ENCODE measurements at places on chromosomes 6 and 20.

DNA sequence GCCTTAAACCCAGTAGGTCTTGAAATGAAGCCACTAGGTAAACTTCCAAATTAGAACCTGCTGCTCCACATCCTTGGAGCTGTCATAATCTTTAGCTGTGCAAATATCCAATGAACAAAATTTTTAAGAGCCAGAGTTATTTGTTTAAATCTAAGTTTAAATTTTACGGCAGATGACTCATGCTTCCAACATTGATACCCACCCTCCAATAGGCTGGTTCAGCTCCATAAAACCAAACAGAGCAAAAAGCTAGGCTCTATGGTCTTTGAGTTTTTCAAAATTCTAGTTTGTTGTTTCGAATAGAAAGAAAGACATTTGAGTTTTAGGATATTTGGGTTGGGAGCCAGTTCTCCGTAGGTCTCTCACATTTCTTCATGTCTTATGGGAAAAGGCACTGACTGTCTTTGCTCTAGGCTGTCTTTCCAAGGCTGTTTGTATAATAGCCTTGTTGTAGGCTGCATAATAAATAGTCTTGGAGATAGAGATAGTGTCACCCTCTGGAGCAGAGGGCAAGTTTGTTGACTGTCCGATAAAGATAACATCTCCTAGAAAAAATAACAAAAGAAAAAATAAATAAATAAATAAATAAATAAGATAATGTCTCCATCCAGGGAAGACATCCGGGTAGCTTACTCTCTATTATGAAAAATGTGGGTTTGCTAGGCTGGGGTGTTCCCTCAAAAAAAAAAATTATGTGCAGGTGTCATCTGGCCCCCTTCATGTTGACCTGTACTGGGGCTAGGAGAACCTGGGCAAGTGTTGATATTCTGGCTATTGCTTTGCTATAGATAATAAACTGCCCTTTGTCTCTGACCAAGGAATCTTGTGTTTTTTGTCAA lies 36.5 kb downstream of the SLC2A12 start:
- no peak for DNase-seq

DNA sequence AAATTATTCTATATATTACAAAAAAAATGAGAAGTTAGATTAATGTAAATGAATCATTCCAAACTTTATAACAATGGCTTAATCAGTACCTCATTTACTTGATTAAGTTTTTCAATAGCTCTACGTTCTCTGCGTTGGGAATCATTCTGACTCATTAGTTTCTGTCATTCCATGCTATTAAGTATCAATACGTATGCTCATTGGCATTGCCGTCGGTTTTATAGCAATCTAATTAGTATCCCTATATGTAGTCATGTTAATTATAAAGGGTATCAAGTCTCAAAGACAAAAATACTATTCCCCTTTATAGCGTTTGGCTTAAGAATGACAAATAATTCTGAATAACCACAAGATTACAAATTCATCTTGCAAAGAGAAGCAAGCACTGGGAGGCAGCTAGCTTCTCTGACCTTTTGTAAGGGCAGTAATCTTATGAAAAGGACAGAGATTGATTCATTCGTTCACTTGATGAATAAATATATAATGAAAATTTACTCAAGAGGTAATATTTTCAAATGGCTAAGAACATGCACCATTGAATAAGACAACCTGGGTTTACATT lies 41.8 kb downstream of the OLIG3 start:
- H3K4me3 ChIP-seq: no peak overlapping the region
- DNase-seq: no peak
- H3K36me3 ChIP-seq: no peaks in the 10 kb centered on the region
- H3K4me1 ChIP-seq: peaks cover 6% of the 10 kb centered on the region
- no peaks in the 10 kb centered on the region for H3K27me3 ChIP-seq

DNA sequence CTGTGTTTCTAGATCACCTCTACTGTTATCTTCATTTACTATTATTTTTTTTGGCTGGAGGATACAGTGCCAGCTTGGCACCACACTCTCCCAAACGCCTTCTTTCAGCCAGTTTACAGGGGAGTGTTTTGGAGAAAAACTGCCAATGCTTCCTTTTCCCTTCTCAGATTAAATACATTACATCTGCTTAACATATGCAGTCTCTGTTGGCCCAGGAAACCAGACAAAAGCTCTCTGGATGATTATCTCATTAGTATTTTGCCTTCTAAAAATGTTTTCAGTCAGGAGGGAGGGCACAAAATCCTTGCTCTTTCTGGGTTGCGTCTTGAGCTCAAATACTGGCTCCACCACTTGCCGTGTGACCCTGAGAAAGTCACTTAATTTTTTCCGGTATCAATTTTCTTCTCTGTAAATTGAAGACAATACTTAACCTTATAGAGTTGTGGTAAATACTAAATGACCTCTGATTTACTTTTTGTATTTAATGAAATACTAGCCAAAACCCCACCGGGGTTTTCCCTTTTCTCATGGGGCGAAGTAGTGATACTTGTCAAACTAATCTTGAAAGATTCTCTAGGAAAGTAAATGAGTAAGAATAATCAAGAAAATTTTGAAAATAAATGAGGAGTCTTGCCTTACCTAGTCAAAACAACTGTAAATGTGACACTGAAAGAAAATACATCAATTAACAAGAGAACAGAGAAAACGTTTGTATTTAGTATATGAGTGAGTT lies 146.2 kb downstream of the MMS22L start:
- no peaks in the 10 kb centered on the region for H3K27me3 ChIP-seq
- H3K4me1 ChIP-seq: no peaks in the 10 kb centered on the region
- no peak overlapping the region for H3K27ac ChIP-seq
- H3K36me3 ChIP-seq: no peaks in the 10 kb centered on the region
- DNase-seq: no peak
- no peak overlapping the region for H3K4me3 ChIP-seq

GRCh38 chr6:137824556-137824879 lies 42.5 kb upstream of the TNFAIP3 start:
- no peaks in the 10 kb centered on the region for H3K36me3 ChIP-seq
- peaks cover 69% of the 10 kb centered on the region for H3K4me1 ChIP-seq
- H3K4me3 ChIP-seq: no peak overlapping the region

DNA sequence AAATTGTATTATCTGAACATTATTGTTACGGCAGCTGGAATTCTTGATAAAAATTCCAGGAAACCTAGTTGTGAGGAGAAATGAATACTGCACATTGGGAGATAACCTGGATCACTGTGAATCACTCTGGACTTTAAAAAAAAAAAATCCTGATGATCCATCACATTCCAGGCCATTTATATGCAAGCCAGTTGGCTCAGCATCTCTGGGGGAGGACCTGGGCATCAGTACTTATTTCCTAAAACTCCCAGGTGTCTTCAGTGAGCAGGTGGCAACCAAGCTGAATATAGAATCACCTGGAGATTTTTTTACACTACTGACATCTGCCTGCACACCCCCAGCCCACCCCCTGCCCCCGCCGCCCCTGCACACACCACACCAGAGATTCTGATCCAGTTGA lies 39.1 kb upstream of the SIRT5 start:
- H3K4me1 ChIP-seq: no peaks in the 10 kb centered on the region
- no peaks in the 10 kb centered on the region for H3K36me3 ChIP-seq
- DNase-seq: no peak
- no peaks in the 10 kb centered on the region for H3K27me3 ChIP-seq
- H3K4me3 ChIP-seq: no peak overlapping the region

DNA sequence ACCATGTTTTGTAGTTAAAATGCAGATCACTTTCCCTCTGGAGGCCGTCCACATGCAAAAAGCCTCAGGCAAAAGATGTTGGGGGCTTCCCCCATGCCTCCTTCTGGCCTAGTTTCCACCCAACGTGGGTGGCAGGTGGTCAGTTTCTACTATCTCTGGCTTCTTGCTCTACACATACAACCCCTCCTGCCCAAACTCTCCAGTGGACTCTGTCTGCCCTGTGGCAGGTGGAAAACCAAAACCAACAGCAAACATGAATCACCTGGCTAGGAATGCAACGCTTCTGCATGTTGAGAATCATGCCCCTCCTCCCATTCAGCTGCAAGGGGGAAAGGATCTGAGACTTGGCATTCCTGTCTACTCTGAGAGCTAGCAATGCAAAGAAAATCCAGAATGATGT lies 94.8 kb downstream of the MBOAT1 start:
- DNase-seq: no peak
- no peak overlapping the region for H3K4me3 ChIP-seq
- no peaks in the 10 kb centered on the region for H3K4me1 ChIP-seq
- H3K36me3 ChIP-seq: peaks cover 5% of the 10 kb centered on the region
- H3K27ac ChIP-seq: no peak overlapping the region
- no peaks in the 10 kb centered on the region for H3K27me3 ChIP-seq

- H3K4me3 ChIP-seq: no peak overlapping the region
- no peaks in the 10 kb centered on the region for H3K4me1 ChIP-seq
- no peaks in the 10 kb centered on the region for H3K27me3 ChIP-seq
- no peak for DNase-seq
These were observed 47.7 kb upstream of the PLCB4 start for GRCh38 chr20:9021216-9021615.

GRCh38 chr20:51428401-51429143 lies 113.9 kb downstream of the NFATC2 start:
- H3K27me3 ChIP-seq: no peaks in the 10 kb centered on the region
- no peak overlapping the region for H3K4me3 ChIP-seq
- H3K27ac ChIP-seq: no peak overlapping the region
- no peak for DNase-seq

- no peak overlapping the region for H3K27ac ChIP-seq
- no peak for DNase-seq
- H3K4me1 ChIP-seq: no peaks in the 10 kb centered on the region
- no peak overlapping the region for H3K4me3 ChIP-seq
- no peaks in the 10 kb centered on the region for H3K36me3 ChIP-seq
These were observed 90.5 kb downstream of the MAN1A1 start for GRCh38 chr6:119259027-119259426.

DNA sequence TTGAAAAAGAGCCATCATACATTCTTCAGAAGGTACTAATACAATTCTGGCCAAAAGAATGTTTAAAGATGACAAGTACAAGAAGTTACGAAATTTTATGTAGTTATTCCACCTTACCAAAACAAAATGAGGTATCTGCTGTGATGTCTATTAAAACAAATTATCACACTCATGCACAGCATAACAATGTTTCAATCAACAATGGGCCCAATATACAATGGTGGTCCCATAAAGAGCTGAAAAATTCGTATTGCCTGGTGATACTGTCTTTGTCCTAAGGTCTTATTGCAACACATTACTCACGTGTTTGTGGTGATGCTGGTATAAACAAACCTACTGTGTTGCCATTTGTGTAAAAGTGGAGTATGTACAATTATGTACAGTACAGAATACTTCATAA lies 3.6 kb upstream of the NUP153 start:
- H3K27ac ChIP-seq: no peak overlapping the region
- H3K4me3 ChIP-seq: no peak overlapping the region
- H3K36me3 ChIP-seq: no peaks in the 10 kb centered on the region
- peaks cover 4% of the 10 kb centered on the region for H3K4me1 ChIP-seq
- H3K27me3 ChIP-seq: no peaks in the 10 kb centered on the region
- no peak for DNase-seq
